ENCODE measurements at places on chromosomes 7 and 10. TPM values are rescaled to one million over a fixed set of nuclear protein-coding genes. Genes with fewer than 3 reads are reported as not detected.

The FGF8 gene
- not detected for total RNA-seq

The C7orf33 gene
- total RNA-seq = not detected

DNA sequence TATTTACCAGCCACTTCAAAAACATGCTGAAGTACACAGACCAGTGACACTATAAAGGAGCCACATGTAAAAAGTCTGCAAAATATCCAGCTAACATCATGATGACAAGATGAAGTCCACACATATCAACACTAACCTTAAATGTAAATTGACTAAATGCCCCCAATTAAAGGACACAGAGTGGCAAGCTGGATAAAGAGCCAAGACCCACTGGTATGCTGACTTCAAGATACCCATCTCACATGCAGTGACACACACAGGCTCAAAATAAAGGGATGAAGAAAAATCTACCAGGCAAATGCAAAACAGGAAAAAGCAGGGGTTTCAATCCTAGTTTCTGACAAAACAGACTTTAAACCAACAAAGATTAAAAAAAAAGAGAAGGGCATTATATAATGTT, 12.9 kb upstream of the C10orf88 start:
- no peak for DNase-seq

GRCh38 chr10:14547816-14548215, 217.1 kb upstream of the FRMD4A start:
- DNase-seq = no peak

- DNase-seq = no peak
Measured at GRCh38 chr10:122279725-122280141, 8.6 kb downstream of the BTBD16 start.

DNA sequence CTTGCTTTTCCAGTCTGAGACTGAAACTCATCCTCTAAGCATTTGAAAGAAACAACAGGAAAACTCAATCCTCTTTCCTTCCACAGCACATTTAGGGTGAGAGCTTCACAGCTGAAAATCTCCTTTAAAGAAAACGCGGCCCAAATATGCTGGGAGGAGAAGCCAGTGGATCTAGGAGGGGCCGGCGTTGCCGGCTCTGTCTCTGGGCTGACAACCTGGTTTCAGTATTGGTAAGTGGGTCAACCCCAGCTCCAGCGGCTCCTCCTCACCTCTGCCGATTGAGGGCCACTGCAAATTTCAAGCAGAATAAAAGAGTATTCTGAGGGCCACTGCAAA, 75.3 kb upstream of the CPXM2 start:
- DNase-seq = no peak

GRCh38 chr7:70405241-70405640, 726.7 kb upstream of the GALNT17 start:
- DNase-seq = no peak

- no peak for DNase-seq
Measured at GRCh38 chr7:34772296-34772938, 114.4 kb downstream of the NPSR1 start.

DNA sequence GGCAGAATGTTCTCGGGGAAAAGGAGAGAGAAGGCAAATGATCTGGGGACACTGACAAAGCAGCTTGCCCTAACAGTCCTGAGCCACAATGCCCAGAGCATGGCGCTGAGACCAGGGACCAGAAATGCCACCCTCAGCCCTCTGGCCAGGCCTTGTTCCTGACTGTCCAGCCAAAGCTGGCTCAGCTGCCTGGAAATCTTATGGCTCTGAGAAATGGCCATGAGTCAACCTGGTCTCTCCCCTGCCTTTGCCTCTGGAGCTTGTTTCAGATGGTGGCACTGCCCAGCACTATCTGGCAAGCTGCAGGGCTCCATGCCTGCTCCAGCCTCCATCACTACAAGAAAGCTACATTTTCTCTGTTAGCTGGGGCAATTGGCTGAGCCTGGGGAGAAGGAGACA, 90.5 kb upstream of the PLXNA4 start:
- no peak for DNase-seq

DNA sequence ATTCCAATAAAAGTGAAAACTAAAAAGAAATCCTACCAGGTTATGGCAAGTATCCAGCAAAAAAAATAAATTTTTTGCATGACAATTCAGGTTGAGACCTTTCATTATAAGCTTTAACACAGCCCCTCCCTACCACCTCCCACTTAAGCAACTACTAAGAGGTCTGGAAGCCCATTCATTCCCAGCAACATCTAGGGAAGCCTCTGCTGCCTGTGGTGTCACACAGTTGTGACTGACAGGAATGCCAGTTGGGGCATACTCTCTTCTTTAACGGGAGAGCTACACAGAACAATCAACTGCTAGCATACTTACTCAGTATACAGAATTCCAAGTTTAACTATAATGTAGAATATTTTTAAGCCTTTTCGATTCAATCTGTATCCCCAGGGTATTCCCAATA, 27.8 kb downstream of the ABI1 start:
- no peak for DNase-seq

GRCh38 chr10:109889867-109890266, 33.4 kb downstream of the XPNPEP1 start:
- DNase-seq = no peak
